CD4-positive, alpha-beta T cell treated with Interleukin-15 for 4 hours (primary cell): ENCODE measurements at places on chromosomes 6 and 20.

- DNase-seq: no peak
These were observed 641 bp downstream of the ARFGEF2 start for GRCh38 chr20:48921883-48922820.

DNA sequence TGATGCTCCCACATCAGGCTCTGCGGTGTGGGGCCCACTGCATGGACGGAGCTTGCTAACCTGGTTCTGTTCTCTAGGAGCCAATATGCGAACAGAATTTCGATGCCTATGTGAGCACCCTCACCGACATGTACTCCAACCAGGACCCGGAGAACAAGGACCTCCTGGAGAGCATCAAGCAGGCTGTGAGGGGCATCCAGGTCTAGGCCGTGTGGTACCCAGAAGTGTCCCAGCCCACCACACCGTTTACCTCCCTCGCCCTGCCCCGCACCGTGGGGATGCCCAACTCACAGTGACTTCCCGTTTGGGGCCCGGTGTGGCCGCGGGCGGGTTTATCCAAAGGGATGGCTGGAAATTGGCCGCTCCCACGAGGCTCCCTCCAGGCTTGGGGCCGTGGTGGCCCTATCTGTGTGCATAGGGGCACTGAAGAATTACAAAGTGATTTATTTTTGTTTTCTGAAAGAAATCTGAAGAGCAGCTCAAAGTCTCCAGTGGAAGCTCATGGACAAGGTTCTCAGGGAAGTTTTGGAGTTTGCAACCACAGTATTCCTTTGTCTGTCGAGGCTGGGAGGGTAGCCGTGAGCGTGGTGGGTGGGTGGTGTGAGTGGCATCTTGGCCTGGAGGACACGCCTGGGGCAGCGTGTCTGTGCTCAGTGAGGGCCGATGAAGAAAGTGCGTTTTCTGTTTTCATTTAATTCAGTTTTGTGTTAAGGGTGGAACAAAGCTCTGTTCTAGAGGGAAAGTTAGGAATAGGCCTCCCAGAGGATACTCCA lies 15.1 kb upstream of the PCMTD2 start:
- no peak for DNase-seq

GRCh38 chr6:50093938-50094272 lies 44.2 kb upstream of the DEFB112 start:
- no peak for DNase-seq

GRCh38 chr20:51804754-51805153 lies 2.4 kb upstream of the SALL4 start:
- DNase-seq: no peak

- no peak for DNase-seq
These were observed 22.6 kb downstream of the RSPH3 start for GRCh38 chr6:158977382-158977781.

GRCh38 chr6:157020398-157020797 lies 243.2 kb downstream of the ARID1B start:
- DNase-seq: no peak

GRCh38 chr6:32517654-32518445 lies 12.2 kb downstream of the HLA-DRB5 start:
- DNase-seq: no peak

DNA sequence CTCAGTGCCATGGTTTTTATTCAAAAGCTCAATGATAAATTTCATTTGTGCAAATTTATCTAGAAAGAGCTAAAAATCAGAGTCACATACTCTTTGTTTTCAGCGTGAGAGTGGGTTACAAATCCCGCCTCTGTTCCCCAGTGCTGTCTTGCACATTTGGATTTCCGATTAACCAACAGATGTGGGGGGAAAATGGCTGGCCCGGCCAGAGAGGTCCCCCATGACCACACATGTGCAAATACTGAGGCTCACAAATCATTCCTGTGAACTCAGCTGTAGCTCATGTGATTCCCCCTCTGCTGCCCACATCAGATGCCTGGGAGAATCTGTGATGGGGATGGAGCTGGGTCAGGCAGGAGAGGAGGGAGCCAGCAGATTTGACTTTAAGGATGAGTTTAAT lies 168.7 kb downstream of the PAX1 start:
- DNase-seq: no peak

DNA sequence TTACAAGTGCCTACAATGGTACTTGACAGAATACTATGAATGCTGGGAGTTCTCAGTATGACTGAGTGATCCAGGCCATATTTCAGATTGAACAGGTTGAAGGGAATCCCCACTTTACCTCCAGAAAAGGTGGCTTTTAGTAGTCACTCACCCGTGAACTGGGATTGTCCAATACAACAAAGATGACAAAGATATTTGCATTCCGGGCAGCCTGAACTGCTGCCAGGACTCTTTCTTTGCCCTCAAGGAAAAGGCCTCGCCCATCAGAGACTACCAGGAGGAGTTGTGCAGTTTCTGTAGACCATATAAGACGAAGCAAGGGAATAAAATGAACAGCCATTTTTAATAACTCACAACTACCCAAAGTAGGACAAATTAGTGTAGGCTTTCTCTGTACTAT lies 6.3 kb upstream of the LYRM2 start:
- DNase-seq: no peak

DNA sequence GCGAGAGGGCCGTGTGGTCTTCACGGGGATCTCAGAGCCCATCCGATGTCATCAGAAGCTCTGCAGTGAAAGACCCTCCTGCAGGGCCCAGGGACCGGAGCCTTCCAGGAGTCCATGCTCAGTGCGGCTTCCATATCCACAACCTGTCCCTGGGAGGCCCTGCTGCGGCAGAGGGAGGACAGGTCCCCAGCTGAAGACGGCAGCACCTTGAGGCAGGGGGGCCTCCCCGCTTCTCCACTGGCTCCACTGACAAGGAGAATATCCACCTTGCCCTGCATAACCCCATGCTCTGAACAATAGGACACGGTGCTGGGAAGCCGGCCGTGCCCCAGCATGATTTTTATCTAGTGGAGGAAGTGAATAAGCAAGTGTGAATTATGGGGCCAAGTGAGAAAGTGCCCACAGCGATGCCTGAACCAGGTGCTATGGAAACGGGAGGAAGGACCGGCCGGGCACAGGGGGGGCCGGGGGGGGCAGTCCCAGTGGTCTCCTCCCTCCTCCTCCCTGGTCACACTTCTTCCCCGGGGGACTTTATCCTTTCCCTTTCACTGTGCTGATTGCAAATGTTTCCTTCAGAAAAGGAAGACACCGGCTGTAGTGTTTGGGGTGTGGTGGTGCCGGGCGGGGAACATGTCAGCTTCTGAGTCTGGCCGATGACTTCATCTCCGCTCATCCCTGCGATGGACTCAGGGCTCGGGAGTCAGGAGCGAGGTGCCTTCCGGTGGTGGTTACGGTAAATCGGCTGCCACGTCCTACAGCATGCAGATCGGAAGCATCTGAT lies 225.1 kb downstream of the ERMARD start:
- DNase-seq: no peak

- DNase-seq: no peak
These were observed 5.2 kb upstream of the NRSN2 start for GRCh38 chr20:341682-342081.

- DNase-seq: no peak
These were observed 2.3 kb upstream of the ADGRB3 start for GRCh38 chr6:68632734-68633133.

DNA sequence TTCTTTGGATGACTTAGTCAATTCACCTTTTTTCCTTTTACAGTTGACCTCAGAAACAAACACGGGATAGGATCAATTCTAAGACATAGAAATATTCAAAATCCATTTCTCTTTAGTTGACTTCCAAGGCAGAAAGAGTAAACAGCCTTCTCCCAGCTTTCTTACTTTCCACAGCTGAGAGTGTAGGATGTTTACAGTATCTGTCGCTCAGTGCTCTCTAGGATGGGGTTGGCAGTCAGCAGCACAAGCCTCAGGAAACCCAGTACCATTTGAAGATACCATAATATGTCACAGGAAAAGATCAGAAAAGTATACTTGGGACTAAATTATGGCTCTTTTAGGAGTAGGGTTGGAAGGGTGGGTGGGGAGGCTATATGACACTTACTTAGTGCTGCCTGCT lies 88.2 kb downstream of the OGFRL1 start:
- DNase-seq: no peak

- no peak for DNase-seq
These were observed 78.9 kb downstream of the MOXD1 start for GRCh38 chr6:132322398-132322797.

DNA sequence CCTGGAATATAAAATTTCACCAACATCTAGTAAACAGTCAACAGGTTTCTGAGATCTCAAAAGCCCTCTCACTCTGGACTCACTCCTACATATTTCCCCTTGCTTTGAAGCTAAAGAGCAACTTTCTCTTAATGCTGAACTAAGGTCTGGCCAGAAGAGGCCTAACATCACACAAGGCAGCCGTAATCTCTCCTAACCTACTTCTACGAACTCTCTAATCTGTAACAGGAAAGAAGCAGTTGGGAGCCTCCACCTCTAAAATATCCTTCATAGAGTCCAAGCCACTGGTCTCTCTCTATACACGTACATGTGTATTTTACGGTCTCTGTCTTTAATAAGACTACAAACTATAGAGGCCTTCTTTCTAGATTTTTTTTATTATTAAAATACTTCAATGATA lies 72.0 kb downstream of the REV3L start:
- no peak for DNase-seq

GRCh38 chr6:149429427-149430360 lies 29.6 kb downstream of the SUMO4 start:
- DNase-seq: no peak

- DNase-seq: no peak
These were observed 799.3 kb upstream of the MAP3K7 start for GRCh38 chr6:91386204-91386603.

DNA sequence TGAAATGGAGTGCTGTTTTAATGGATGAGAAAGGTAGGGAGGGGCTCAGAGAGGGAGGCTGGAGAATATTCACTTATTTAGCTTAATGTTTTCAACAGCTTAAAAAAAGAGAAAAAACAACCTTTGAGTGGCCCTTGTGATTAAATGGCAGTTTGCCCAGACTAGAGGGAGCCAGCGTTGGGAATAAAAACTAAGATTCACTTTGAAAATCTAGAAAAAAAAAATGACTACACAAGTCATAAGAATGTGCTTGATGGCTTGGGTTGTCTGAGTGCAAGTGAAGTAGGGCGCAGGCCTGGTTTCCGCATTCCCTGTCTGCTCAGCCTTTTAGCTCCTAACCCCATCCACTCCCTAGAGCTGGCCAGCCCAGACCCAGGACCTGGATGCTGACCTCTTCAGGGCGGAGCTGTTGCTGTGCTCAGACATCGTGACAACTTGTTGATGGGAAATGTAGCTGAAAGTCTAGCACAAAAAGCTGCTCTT lies 28.9 kb downstream of the UTRN start:
- DNase-seq: no peak

DNA sequence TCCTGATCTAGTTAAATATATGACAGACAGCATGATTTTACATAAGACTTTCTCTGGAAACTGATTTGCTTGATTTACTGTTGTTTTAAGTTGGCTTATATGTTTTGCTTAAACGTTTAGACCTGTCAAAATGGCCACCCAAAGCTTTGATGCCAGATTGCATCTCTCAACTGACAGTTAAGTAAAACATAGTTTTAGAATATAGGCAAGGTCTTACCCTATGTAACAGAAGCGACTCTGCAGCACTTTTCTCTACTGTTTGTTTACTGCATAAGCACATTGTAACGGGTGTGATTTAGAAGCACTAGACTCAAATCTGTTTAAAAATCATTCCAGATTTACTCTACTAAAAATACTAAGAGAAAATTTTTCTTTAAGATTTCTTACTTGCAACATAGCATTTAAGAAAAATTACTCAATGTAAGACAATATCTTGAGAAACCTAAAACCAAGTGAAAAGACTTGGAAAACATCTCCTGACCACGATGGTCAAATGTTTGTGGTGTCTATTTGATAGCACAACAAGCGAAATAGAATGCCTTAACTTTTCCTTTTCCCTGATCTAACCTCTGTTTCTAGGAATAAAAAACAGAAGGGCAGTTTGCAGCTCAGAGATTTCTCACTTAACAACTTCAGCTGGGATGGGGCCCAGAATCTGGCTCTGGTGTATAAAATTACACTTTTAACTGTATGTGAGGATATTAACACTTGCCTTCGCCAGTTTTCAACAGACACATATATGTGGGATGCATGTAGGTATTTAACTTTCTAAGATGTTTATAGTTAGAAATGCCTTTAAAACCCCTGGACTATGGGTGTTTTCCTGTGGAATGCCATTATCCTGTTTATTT lies 47.4 kb downstream of the AIG1 start:
- no peak for DNase-seq

DNA sequence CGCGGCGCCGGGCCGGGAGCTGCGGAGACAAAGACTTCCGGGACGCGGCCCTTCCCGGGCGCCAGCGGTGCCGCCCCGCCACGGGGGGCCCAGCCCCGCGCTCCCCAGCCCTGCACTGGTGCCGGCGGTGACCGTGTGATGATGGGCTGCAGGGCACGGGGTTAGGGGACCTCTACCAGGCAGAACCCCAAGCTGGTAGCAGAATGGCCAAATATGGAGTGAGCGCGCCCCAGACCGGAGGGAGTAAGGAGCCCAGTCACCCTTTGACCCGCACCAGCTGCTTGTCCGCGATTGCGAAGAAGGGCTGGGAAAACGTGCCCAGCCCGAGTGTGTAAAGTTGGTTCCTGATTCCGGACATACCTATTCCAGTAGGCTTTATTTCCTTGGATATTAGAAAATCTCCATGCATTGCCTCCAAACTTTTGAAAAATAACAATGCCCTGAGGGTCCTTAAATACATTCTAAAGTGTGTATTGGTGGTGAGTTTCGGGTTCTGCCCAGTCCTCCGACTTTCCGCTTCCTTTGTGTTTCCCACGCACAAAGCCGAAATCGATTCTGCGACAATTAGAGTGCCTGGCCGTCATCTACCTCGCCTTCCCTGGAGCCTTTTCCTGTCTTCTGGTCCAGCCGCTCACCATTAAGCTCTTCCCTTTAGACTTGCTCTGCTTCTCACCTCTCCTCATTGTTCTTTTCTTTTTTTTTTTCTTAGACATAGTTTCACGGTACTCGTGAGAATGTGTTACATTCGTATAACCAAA lies 1.1 kb downstream of the ABRACL start:
- peak; percentile 10 for DNase-seq

DNA sequence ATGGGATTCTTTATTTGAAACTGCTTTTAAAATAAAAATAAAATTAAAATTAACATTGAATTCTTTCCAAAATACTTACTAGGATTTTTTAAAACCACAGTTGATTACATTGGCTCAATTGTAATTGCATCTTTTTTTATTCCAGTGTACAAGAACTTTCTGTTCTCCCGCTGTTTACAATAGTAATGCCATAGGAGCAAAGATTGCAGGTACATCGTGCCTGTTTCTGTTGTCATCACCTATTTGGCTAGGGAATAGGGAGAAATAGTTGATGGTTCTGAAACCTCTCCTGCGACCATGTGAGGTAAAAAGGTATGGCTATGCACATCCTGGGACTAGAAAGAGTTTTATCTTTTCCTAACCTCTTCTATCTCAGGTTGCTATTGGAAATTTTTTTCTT lies 28.2 kb upstream of the RHAG start:
- DNase-seq: no peak

- DNase-seq: no peak
These were observed 30.5 kb downstream of the SLC9A8 start for GRCh38 chr20:49843139-49843538.

DNA sequence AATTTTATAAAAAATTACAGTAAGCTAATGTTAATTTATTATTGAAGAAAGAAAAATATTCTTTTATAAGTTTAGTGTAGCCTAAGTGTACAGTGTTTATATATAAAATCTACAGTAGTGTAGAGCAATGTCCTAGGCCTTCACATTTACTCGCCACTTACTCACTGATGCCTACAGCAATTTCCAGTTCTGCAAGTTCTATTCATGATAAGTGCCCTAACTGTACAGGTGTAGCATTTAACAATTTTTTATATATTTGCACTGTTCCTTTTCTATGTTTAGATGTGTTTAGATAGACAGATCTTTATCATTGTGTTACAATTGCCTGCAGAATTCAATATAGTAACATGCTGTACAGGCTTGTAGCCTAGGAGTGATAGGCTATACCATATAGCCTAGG lies 80.1 kb upstream of the HDAC2 start:
- no peak for DNase-seq
